ENCODE measurements at places on chromosomes 1 and 21.

DNA sequence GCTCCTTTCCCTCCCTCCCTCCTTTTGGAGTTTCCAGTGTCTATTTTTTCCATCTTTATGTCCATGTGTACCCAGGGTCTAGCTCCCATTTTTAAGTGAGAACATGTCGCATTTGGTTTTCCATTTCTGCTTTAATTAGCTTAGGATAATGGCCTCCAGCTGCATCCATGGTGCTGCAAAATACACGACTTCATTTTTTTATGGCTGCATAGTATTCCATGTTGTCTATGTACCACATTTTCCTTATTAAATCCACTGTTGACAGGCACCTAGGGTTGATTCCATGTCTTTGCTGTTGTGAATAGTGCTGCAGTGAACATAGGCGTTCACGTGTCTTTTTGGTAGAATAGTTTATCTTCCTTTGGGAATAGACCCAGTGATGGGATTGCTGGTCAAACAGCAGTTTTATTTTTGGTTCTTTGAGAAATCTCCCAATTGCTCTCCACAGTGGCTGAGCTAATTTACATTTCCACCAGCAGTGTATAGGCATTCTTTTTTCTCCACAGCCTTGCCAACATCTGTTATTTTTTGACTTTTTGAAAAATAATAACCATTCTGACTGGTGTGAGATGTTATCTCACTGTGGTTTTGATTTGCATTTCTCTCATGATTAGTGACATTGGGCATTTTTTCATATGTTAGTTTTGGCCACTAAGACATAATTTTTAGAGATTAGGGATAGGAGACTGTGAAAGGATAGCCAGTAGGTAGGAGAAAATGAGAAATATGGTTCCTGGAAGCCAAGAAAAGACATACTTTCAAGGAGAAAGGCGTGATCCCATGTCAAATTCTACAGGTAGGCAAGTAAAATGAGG lies 50.4 kb downstream of the ADAMTS1 start:
- DNase-seq: no peak

GRCh38 chr1:16018749-16019643 lies 1.2 kb upstream of the HSPB7 start:
- no peak for DNase-seq

- no peak for DNase-seq
Measured at GRCh38 chr1:228765168-228765946, 30.1 kb downstream of the RHOU start.

GRCh38 chr1:231953660-231954059 lies 327.1 kb downstream of the DISC1 start:
- no peak for DNase-seq

- DNase-seq: peak; percentile 4
Measured at GRCh38 chr1:213154056-213154685, 103.1 kb downstream of the RPS6KC1 start.

GRCh38 chr1:172627702-172628101 lies 31.2 kb upstream of the FASLG start:
- no peak for DNase-seq

- peak; percentile 28 for DNase-seq
Measured at GRCh38 chr1:229199261-229200243, 71.4 kb upstream of the RAB4A start.

GRCh38 chr1:60113028-60113427 lies 39.5 kb upstream of the C1orf87 start:
- no peak for DNase-seq

GRCh38 chr1:32394890-32395432 lies 720 bp upstream of the BSDC1 start:
- DNase-seq: peak; percentile 10

DNA sequence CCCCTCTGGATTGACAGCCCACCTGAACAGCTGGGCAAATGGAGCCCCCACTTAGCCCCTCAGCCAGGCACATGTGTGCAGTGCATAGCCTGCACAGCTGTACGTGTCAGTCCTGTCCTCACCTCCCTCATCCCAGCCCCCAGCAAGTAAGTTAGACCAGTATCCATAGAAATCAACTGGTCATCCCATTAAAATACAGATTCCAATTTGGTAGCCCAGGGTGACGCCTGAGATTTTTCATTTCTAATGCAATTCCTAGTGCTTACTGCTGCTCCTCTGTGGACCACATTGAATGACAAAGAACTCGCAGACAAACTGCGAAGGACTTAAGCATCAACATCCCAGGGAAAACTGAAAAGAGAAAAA lies 99.0 kb upstream of the GJB5 start:
- no peak for DNase-seq

DNA sequence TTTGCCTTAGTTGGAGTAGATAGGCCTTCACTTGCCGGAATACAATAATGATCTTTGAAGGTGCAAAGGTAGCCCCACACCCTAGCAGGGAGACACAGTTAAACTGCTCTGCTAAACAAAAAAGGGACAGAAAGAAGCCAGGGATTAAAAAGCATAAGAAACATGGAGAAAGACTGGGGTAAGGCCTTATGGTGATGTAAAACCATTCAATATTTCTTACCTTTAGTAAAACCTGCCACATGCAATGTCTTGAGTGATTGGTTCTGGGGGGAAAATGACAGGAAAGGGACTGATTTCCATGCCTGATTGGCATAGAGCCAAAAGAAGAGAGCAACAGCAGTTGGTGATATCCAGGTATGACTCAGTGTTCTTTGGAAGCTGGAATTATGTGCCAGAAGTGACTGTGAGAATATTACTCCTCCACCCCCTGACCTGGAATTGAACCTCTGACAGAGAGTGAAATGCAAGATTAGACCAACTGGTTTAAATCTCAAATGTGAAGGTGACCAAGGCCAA lies 8.1 kb downstream of the DNASE2B start:
- peak; percentile 59 for DNase-seq

GRCh38 chr21:36109868-36110267 lies 25.0 kb upstream of the CBR3 start:
- DNase-seq: no peak

DNA sequence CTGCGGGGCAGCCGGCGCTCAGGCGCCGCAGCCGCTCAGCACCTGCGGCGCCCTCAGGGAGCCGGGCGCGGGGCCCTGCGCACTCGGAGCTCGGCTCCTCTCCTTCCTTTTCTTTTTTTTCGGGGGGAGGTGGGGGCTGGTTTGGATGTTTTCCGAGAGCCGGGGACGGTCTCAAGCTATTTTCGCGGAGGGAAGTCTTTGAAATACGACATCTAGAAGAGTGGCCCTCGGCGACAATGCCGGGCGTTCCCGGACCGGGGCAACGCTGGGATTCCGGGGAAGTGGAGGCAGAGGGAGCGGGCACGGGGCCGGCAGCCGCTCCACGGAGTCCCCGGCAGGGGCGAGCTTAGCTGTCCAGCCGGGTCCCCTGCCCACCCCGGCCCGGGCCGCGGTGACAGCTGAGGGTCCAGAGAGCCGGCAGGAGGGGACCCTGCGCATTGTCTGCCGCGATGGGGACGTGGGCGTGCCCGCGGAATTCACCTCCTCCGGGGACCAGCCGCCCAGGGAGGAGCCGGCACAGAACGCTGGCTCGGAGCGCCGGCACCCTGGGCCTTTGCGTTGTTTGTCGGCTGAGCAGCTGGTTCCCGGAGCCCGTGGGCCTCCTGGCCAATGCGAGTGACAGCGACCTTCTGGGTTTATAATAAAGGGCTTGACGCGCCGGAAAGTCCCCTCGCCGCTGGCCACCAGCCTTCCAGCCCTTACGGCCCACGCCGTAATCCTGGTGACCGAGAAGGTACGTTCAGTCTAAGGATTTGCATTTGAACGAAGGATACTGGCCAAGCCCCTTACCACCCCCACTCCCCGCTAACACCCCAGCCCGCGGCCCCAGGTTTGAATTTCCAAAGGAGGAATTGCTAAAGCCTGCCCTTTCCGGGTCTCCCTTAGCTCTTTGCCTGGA lies 582 bp downstream of the SLC37A1 start:
- peak; percentile 43 for DNase-seq

- DNase-seq: no peak
Measured at GRCh38 chr1:209692296-209692695, 12.3 kb upstream of the HSD11B1 start.

DNA sequence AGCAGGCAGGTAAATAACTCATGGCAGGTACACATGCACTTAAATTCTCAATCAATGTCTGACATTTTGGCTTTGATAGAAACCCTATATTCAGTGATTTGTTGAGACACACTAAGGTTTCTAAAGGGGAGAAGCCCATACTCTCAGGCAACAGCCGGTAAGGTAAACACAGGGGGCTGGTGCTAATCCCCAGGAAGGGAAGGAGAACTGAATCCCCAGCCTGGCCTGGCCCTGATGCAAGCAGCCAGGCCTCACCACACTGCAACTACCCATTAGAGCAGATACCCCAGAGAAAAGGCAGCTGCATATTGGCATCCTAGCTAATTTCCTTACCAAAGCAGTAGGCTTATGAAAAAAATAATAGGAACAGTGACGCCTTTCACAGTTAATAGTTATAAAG lies 116.5 kb upstream of the LRRC7 start:
- DNase-seq: no peak

- DNase-seq: no peak
Measured at GRCh38 chr1:247407180-247407616, 8.8 kb upstream of the NLRP3 start.

- DNase-seq: no peak
Measured at GRCh38 chr21:44918581-44919033, 2.1 kb downstream of the ITGB2 start.

GRCh38 chr1:11851180-11851579 lies 3.6 kb upstream of the NPPA start:
- DNase-seq: no peak

- DNase-seq: no peak
Measured at GRCh38 chr1:28985427-28985826, 71.1 kb downstream of the EPB41 start.

DNA sequence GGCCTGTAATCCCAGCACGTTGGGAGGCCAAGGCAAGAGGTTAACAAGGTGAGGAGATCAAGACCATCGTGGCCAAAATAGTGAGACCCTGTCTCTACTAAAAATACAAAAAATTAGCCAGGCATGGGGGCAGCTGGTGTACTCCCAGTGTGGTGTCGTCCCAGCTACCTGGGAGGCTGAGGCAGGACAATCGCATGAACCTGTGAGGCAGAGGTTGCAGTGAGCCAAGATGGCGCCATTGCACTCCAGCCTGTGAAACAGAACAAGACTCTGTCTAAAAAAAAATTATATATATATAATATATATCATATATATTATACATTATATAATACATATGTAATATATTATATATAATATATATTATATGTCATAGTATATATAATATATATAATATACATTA lies 249.2 kb upstream of the TPTE start:
- DNase-seq: peak; percentile 0

DNA sequence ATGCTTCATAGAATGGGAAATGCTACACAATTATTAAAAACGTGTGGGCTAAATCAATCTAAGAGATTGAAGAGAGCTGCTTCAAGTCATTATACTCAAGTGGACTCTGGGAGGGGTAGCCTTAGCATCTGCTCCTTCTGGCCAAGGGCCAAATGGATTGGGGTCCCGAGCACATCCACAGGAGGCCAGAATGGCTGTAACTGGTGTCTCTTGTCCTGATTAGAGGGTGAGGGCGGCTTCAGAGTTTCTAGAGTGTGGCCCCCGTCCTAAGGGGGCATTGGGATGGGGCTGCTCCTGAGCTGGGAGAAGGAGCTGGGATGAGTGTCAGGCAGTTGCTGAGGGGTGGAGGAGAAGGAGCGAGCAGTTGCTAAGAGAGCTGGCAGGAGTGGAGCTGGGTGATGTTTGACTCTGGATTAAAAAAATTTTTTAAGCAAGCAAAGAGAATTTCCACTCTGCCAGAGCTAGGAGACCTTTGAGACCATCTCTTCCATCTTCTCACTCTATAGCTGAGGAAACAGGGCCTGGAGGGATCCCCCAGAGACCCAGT lies 71.3 kb upstream of the TLR5 start:
- DNase-seq: no peak

DNA sequence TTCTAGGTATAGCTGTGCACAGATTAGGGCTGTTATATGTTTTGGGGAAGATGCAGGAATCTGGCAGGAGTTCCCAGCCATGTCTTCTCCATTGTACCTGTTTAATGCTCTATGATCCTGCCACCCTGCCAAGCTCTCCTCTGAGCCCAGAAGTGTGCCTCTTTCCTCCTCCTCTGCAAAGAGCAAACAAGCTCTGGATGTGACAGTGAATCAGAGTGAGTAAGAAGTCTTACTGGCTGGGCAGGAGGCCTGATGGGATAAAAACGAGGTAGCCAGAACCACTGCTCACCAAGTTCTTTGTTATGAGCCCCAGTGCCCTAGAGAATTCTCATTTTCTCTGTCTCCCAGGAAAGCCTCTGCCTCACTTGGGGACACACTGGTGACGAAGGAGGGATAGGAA lies 69.0 kb downstream of the BRINP2 start:
- DNase-seq: peak; percentile 55

DNA sequence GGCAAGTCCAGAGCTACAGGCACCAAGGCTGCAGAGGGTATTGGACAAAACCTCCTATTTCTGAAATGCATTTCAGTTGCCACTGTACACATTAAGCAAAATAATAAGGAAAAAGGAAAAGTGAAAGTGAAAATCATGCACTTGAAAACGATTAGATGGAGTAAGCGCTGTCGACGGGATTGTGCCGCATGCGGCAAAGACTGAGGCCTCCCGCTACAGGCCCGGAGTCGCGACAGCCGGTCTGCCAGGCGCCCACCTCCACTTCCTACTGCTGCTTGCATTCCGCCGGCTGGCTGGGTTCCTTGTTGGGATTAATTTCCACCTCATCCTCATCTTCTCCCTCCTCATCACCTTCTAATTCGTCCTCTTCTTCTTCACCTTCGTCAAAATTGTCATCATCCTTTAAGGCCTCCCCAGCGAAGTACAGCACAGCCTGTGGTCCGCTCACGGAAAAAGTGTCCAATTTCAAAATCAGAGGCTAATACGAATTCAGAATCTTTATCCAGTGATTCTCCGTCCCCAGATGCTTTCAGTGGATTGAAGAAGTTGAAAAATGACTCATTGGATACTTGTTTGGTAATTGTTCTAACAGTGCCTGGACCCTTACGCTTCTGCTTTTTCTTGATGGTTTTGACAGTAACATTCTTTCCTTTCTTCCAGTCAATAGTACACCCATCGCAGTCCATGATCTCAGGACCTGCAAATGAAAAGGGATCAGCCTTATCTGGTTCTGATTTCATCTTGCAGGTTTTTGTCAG lies 38.0 kb downstream of the CD58 start:
- DNase-seq: no peak

- DNase-seq: no peak
Measured at GRCh38 chr1:17086751-17087150, 32.5 kb downstream of the PADI2 start.

All from epithelial cell of esophagus (primary cell).